Ascending aorta (tissue), 2 donors: ENCODE measurements at places on chromosomes 3 and 15.

GRCh38 chr3:69718866-69719586, 20.2 kb upstream of the MITF start:
- DNase-seq = no peak
- no peaks in the 10 kb centered on the region for H3K4me1 ChIP-seq
- no peaks in the 10 kb centered on the region for H3K36me3 ChIP-seq
- H3K27ac ChIP-seq = no peak overlapping the region

- H3K36me3 ChIP-seq = no peaks in the 10 kb centered on the region
- H3K27ac ChIP-seq = no peak overlapping the region
- no peaks in the 10 kb centered on the region for H3K27me3 ChIP-seq
Measured at GRCh38 chr15:47186075-47186474, 531.2 kb upstream of the SEMA6D start.

GRCh38 chr3:3503411-3503810, 295.8 kb upstream of the LRRN1 start:
- H3K27me3 ChIP-seq = no peaks in the 10 kb centered on the region
- H3K36me3 ChIP-seq = no peaks in the 10 kb centered on the region
- H3K4me3 ChIP-seq = no peak overlapping the region
- DNase-seq = no peak
- no peaks in the 10 kb centered on the region for H3K4me1 ChIP-seq

DNA sequence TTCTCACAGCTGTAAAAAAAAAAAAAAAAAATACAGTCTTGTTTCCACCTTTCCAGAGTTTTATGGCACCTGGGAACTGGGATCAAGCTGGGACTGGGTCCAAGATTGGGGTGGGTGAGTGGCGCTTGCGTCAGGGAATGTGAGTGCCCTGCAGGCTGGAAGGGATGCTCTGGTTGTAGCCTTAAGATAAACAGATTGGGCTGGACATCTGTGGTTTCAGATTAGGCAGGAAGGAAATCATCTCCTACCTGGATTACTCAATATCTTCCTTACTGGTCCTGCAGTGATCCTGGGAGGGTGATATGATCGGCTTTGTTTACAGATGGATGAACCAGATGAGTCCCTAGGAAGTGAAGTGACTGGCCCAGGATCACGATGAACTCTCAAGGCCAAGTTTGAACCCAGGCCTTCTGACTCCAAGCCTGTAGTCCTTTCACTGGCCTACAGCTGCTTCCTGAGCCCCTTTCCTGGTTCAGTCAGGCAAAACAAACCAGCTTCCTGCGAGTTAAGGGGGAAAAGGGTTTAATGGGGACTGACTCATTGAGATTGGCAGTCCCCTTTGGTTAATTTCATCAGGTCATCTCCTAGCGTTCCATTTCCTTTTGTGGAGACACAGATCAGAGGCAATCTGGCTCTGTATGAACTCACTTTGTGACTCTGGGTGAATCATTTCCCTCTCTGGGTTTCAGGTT, 179.8 kb downstream of the THSD4 start:
- H3K36me3 ChIP-seq = no peaks in the 10 kb centered on the region
- peak; percentile 81 for DNase-seq
- H3K27ac ChIP-seq = peak overlapping the region; percentile 80

GRCh38 chr3:176978441-176978840, 218.8 kb downstream of the TBL1XR1 start:
- DNase-seq = no peak
- H3K4me3 ChIP-seq = no peak overlapping the region
- H3K36me3 ChIP-seq = no peaks in the 10 kb centered on the region
- H3K27ac ChIP-seq = no peak overlapping the region
- H3K27me3 ChIP-seq = no peaks in the 10 kb centered on the region

- no peak overlapping the region for H3K4me3 ChIP-seq
Measured at GRCh38 chr15:98840053-98840452, 167.5 kb downstream of the PGPEP1L start.

GRCh38 chr3:196620161-196620604, 19.3 kb upstream of the NRROS start:
- no peaks in the 10 kb centered on the region for H3K27me3 ChIP-seq
- no peaks in the 10 kb centered on the region for H3K36me3 ChIP-seq
- H3K4me3 ChIP-seq = no peak overlapping the region
- H3K27ac ChIP-seq = no peak overlapping the region

DNA sequence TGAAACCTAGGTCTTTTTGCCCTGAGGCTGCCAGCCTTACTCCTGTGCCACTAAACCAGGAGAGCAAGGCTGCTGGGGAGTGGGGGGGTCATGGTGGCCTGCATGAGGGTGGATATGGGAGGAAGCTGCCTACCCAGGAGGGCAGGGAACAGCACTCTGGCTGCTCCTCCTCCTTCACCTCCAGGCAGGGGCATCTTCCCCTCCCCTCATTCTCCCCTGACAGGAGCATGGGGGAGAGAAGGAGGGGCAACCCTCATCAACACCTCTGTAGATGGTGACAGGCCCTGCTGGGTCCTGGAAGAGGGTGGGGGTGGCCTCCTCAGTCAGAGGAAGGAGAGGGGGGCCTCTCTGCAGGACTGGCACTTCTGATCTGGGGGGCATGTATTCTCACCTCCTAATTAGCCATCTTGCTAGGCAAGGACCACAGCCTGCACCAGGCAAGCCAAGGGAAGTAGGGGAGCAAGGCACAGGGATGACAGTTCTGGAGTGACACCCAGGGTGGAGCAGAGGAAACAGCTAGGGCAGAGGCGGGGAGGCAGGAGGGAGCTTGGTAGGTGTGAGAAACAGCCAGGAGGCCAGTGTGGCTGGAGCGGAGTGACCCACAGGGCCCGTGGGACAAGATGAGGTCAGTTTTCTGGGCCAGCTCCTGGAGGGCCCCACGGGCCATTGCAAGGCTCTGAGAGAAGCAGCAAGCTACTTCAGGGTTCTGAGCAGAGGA, 4.9 kb downstream of the CCDC33 start:
- no peaks in the 10 kb centered on the region for H3K36me3 ChIP-seq
- peaks cover 20% of the 10 kb centered on the region for H3K4me1 ChIP-seq
- DNase-seq = no peak
- H3K4me3 ChIP-seq = no peak overlapping the region

DNA sequence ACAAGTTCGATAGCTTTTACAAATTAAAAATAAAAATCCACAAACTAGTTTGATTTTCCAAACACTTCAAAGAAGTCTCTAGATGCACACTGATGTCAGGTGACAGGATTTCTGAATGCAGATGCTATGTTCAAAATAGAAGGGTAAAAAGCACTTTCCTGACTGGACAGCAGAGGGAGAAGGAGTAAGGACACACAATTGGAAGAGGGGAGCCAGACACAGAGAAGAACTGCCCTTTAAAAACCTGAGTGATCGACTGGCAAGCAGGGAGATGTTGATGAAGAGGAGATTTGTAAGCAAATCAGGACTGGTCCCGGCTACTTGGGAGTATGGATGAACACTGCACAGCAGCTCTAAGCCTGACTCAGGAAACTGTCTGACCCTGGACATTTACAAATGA, 612.8 kb downstream of the MAGI1 start:
- H3K4me3 ChIP-seq = no peak overlapping the region
- DNase-seq = no peak
- H3K27me3 ChIP-seq = no peaks in the 10 kb centered on the region
- no peaks in the 10 kb centered on the region for H3K4me1 ChIP-seq
- peaks cover 5% of the 10 kb centered on the region for H3K36me3 ChIP-seq

DNA sequence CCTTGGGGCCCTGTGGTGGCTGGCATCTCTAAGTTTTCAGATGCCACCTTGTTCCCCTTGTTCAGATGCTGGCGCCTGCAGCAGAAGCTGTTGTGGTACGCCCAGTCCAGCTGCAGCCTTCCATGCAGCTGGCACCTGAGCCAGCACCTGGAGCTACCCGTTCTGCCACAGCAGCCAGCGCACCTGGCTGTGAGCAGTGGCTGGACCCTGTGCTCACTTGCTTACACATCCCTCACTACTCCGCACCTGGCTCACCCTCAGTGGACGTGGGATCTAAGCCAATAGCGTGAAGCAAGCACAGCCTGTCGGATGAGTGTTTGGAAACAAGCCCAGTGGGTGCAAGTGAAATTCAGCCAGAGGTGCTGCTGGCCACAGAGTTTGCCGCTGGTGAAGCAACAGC, 607.5 kb upstream of the BCHE start:
- no peaks in the 10 kb centered on the region for H3K36me3 ChIP-seq
- no peaks in the 10 kb centered on the region for H3K27me3 ChIP-seq
- H3K4me3 ChIP-seq = no peak overlapping the region
- H3K27ac ChIP-seq = no peak overlapping the region

DNA sequence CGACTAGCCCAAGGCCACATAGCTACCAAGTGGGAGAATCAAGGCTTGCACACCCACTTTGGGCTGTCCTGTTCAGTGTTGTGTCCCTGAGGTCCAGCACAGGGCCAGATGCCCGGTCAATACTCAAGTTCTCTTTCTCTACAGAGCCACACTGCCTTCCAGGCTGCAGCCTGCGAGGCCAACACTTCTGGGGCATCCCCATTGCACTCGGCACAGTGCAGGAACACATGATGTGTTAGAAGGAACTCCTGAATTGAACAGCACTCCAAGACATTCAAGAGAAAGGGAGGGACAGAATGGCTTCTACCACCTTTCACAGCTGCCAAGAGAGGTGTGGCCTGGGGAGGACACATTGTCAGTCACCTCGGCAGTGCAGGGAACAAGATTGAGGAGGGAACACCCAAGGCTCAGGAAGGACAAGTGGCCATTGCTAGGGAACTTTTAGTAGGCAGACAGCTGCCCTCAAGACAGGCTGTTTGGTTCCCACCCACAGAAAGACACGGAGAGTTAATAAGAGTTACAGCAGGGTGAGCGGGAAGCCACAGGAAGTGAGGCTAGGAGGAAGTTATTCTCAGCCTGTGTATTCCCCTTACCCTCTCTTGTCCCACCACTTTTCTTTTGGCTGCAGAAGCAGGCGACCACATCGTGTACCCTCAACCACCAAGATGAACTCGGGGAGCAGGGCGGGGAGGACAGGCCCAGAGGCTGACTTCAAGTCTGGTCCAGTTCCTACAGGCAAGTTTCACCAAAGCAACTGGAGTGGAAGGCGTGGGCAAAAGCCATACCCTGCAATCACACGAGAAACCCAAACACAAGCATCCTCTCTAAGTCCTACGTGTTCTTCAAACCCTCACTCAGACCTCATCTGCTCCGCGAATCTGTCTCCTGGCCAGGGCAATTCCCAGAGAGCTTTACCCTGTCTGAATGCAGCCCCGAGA, 69.4 kb downstream of the SRGAP3 start:
- H3K27me3 ChIP-seq = no peaks in the 10 kb centered on the region
- DNase-seq = no peak
- no peak overlapping the region for H3K4me3 ChIP-seq
- H3K4me1 ChIP-seq = no peaks in the 10 kb centered on the region
- H3K27ac ChIP-seq = no peak overlapping the region

DNA sequence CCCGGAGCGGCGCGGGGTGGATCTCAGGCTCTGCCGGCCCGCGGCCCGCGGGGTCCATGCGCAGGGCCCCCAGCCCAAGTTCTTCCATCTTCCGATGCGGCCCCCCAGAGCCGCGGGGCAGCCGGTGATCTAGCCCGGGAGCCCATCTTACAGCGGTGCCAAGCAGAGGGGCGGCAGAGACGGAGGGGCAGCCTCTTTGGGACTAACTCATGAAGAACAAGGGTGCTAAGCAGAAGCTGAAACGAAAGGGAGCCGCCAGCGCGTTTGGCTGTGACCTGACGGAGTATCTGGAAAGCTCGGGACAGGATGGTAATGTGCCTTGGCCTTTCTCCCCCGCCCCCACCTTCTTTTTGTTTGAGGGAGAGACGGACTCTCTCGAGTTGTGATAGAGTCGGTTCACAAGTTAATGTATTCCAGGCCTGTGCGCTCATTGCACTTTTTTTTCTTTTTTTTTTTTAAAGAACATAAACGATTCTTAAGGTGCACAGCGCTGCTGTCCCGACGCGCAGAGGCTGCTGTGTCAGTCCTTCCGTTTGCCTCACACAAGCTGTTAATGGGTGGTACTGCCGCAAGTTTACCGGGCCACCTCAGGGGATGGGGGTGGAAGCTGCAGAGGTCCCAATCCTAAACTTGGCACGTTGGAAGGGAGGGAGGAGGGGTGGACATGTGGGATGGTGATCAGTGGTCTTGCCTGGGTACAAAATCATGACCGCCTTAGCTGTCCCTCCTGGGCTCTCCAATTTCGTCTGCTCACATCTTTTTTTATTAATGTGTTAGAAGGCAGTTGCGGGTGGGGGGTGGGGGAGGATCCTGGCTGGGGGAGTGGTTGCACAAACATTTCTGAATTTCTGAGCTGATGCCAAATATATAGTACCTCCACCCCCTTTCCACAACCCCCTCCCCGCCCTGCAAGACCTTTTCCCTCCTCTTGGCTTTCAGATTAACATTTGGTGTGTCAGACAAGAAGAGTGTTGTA, 801 bp downstream of the ARHGAP31 start:
- peaks cover 6% of the 10 kb centered on the region for H3K4me1 ChIP-seq
- peak; percentile 73 for DNase-seq
- H3K4me3 ChIP-seq = peak overlapping the region; percentile 78
- peak overlapping the region; percentile 94 for H3K27ac ChIP-seq
- H3K36me3 ChIP-seq = no peaks in the 10 kb centered on the region

DNA sequence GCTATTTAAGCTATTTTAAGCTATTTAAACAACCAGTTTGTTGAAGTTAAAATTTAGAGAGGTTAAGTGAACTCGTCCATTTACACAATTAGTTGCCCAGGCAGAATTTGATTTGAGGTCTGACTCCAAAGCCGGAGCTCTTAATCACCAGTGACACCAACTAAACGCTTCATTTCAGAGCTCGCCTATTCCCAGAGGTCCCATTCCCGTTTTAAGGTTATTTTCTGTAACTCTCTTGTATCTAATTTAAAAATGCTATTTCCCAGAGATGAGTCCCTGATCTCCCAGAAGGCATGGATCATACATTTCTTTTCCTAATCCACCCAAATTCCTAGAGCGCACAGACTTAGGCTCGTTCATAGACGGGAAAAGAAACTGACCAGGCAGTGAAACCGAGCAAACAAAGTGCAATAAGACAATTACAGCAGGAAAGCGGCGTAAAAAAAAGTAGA, 904 bp upstream of the MCTP2 start:
- H3K4me1 ChIP-seq = no peaks in the 10 kb centered on the region
- DNase-seq = no peak

DNA sequence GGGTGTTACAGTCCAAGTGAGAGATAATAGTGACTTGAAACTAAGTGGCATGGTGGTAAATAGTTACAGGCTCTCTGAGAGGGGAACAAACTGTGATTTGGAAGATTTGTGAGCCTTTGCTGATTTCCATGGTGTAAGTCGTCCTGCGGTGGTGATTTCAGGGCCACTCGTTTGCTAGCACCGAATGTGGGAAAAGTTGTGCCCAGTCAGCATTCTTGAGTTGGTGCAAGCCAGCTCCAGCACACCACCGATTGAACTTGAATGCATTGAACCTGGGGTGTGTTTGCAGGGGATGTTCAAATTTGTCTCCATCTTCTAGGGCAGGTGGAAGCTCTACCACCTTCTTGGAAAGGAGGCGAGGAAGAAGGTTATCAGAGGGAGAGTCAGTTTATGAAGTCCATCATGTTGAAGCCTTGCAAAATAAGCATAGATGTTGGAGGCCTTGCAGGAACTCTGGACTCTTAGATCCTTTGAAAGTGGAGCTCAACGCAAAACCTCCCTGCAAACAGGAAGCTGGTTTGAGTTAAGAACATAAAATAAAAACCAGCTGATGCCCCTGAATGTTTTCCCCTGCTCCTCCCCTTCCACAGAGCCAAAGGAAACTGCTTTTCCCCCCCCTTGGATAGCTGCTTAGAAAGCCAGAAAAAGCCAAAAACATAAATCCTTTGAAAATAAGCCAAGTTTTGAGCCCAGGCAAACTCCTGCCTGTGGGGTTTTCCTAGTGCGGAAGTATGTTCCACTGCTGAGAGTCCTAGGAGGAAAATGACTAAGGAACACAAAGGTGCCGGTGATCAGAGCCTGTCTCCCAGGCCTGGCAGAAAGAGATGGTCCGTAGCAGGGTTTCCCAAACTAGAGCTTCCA, 21.9 kb downstream of the MAPKBP1 start:
- peaks cover 18% of the 10 kb centered on the region for H3K36me3 ChIP-seq
- H3K27me3 ChIP-seq = no peaks in the 10 kb centered on the region
- H3K4me3 ChIP-seq = no peak overlapping the region
- H3K27ac ChIP-seq = peak overlapping the region; percentile 65
